T-helper 1 cell (primary cell): ENCODE measurements at places on chromosomes 4 and X.

DNA sequence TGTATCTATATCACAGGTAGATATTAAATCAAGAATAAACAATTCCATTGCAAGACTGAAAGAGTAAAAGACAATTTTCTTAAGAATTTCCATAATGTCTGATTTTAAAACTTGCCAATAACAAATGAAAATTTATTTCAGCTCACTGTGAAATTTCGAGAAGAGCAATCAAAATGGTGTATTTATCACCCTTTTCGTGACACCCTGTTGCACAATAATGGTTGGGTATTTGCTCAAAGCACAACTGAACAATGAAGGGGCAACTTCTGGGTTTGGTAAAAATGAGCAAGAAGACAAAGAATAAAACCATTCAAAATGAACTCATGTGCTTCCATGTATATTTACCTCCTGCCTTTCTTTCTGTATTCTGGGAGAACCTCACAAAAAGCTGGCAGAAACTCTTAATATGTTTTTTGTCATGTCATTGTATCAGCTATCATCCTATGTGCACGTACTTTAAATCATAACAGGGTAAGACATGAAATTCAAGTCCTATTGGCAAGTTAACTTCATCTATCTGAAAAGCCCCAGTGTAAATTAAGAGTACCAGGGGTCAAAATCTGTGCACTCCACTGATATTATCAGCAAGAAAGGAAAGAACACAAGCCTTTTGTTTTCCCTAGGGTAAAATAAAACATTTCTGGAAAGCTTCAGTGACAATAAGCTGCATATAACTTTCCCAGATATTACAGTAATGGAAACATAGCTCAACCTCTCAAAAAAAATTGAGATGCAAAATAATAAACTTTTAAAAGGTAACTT is 126.9 kb upstream of the CBR4 start:
- no peak for DNase-seq

DNA sequence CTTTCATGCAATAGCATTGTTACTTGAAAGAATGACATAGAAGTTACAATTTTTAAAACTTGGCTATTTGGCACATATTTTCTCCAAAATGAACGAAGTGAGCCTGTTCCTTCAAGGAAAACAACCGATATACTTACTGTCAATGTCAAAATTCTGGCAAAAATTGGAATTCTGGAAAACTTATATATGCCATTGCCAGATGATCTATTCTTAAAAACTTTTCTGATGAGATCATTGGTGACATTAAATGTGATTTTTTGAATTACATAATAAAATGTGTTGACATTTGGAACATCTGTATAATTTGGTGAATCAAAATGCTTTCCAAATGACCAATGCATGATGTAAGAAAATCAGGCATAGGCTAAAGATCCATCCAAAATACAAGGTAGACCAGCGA is 209.0 kb downstream of the SCFD2 start:
- no peak for DNase-seq

- DNase-seq: no peak
Measured at GRCh38 chr4:24557026-24558025, 27.0 kb downstream of the DHX15 start.

DNA sequence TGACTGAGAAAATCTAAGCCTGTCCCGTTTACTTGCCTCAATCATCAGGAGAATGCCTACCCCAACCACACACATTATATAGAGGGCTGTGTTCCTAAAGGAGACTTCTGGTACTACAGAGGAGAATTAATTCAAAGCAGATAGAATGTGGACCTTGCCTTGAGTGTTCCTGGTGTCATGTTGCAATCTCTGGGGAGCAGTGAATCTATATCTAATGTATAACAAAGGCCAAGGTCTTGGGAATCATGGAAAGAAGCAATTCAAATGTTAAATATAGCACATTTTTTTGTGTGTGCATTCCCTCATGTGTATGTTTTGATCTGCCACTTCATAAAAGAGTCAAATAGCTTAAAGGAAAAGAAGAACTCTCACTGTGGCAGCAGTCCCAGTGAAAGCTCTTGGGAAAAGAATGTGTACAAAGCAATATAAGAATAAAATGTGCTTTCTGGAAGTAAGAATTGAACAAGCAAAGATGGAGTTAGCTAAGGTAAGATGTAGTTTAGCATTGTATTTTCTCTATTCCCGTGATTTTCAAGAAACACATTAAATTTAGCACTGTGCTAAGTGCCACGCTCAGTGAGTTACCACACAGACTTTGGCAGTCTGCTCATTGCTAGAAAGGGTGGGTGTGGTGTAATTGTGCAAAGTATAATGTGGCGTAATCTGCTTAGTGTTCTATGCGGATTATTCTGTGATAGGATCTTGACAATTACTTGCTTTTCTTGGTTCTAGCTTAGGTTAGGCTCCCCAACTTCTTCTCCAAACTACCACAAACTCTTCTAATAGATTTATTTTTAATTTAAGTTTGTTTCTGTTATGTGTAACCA is 13.7 kb downstream of the ADH6 start:
- no peak for DNase-seq

DNA sequence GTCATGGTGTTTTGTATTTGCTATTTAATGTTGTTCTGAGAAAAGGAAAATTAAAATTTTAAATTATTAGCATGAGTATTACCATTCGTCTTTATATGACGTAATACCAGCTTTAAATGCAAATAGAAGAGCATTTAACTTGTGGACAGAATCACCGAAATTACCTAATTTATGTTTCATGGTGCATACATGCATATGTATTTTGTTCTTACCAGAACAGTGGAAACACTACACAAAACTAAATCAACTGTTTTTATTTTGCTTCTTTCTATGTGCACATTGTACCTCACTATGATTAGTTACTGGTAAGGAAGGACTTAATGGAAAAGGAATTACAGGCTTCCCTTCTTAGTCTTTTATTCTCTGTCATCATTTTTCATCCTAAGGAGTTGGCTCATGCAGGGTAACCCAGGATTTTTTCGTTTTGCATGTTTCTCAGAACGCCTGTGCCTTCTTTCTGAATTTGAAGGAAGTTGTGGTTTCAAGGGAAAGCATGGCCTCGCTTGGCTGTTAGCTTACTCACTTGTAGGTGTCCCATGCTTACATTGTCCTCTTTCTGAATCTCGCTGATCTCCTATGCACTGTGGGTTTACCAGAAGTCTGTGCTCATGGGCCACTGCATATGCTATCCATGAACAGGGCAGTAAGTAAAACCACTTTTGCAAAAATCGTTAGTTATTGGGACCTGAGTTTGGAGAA is 300.0 kb upstream of the PUDP start:
- no peak for DNase-seq

- DNase-seq: no peak
Measured at GRCh38 chr4:13244444-13244843, 239.7 kb downstream of the RAB28 start.

DNA sequence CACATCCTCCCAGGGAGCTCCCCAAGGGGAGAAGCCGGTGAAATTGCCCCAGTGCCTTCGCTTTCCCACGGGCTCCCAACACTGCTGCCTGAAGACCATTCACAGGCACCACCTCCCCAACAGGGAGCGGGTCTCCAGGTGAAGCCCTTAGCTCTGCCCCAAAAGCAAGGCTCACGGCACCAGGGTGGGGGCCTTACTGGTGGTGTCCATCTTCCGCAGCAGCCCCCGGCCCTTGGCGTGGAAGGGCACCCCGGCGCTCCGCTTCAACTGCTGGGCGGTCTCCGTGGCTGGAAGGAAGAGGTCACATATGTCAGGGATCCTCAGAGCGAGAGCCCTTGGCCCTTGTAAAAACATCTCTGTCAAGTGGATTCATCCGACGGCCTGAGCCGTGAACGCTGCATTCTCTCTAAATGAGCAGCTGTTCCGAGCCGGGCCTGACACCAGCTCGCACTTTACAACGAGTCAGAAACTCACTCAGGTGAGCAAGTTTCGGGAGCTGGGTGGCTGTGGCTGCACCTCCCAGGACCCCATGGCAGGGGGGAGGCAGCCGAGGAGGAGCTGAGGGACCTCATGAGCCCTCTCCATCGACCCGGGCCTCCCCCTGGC is 20.9 kb downstream of the NELFA start:
- no peak for DNase-seq

GRCh38 chr4:165779950-165780670 is 92.9 kb upstream of the TLL1 start:
- no peak for DNase-seq

- DNase-seq: no peak
Measured at GRCh38 chr4:53841711-53842110, 222.7 kb downstream of the CHIC2 start.

DNA sequence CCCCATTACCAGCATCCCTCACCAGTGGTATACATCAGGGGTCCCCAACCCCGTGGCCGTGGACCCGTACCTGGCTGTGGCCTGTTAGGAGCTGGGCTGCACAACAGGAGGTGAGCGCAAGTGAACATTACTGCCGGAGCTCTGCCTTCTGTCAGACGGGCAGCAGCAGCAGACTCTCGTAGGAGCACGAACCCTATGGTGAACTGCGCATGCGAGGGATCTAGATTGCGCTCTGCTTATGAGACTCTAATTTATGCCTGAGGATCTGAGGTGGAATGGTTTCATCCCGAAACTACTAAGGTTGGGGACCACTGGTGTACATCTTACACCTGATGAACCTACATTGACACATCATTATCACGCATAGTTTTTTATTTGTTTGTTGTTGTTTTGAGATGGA is 52.8 kb upstream of the DHX15 start:
- no peak for DNase-seq

- no peak for DNase-seq
Measured at GRCh38 chrX:135556055-135556454, 35.6 kb downstream of the INTS6L start.

DNA sequence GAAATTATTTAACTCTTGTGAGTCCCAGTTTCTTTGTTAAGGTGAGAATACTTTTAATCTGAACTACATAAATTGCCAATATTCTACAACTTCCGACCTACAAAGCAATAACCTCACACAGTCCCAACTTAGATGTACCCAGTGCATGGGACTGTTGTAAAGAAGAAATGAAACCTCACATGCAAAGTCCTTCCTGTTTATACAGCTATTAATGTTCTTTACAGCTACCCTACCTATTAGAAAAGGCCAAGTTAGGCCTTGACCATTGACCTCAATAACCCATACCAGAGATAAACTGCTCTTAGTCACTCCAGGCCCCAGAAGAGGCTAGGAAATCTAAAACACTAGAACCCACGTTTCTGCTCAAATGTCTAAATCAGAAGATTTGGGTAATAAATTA is 920.1 kb upstream of the TENM3 start:
- no peak for DNase-seq

DNA sequence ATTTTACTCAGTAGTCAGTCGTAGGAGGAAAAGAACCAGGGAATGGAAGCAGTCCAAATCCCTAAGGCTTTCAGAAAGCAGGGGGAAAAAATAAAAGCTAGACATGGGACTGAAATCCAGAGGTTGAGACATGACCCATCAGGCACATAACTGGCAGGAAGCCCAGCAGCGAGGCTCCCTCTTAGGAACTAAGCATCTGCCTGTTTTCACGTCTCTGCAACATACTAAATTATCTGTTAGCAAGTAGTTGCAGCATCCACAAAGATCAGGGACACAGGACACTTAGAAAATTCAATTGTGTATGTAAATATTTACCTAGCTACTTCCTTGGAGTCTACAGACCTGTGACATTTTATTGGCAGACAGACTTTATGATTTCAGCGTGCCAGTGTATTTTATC is 118.0 kb upstream of the EDNRA start:
- DNase-seq: no peak

GRCh38 chrX:44903830-44904530 is 31.0 kb downstream of the KDM6A start:
- peak; percentile 24 for DNase-seq

DNA sequence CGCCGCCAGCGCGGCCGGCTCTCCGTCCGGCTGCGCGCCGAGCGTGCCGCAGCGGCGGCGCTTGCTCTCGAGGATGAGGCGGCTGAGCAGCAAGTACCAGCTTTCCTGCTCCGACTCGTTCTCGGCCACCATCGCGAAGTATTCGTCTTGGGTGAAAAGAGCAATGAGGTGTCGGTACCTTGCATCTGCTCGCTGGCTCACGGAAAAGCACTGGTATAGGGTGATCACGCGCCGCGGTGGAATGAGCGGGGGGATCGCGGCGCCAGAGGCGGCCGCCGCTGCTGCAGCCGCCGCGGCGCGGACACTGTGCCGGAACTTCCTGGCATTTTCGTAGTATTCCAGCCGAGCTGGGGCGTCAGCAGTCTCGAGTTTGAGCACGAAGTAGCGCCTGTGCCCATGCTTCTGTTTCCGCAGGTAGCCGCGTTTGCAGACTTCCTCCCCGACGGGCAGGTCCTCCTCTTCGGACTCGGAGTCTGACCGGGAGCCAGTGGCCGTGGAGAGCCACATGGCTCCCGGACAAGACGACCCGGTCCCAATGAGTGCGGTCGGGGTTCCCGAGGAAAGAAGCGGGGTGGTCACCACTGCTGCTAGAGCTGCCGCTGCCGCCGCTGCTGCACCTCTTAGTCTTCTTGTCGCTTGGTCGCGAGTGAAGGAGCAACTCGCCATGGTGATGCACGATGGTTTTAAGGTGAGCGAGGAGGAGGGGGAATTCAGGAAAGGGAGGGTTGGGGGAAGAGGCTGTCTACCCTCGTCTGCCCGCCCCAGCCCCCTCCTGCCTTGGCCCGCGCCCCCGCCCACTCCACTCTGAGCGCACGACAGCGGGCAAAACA is 469 bp downstream of the IRS4 start:
- no peak for DNase-seq

- no peak for DNase-seq
Measured at GRCh38 chr4:58590722-58591121, 1480.5 kb upstream of the IGFBP7 start.

GRCh38 chr4:188428935-188429334 is 289.7 kb downstream of the TRIML1 start:
- DNase-seq: no peak

- DNase-seq: no peak
Measured at GRCh38 chr4:146063143-146063542, 112.4 kb upstream of the LSM6 start.

DNA sequence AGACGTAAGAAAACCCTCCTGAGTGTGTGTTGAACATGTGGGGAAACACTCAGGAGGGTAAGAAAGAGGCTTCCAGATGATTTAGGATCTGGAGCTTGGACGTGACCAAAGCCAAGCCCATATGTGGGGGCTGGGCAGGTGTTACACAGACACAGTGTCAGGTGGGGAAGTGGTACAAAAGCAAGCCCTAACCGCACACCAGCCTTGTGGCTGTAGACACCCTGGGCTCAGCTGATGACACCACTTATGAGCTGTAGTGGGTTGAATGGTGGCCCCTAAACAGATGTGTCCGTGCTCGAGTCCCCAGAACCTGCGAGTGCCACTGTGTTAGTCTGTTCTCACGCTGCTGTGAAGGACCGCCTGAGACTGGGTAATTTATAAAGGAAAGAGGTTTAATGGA is 25.0 kb upstream of the NSG1 start:
- no peak for DNase-seq

GRCh38 chr4:99540277-99540939 is 23.4 kb downstream of the TRMT10A start:
- DNase-seq: no peak

DNA sequence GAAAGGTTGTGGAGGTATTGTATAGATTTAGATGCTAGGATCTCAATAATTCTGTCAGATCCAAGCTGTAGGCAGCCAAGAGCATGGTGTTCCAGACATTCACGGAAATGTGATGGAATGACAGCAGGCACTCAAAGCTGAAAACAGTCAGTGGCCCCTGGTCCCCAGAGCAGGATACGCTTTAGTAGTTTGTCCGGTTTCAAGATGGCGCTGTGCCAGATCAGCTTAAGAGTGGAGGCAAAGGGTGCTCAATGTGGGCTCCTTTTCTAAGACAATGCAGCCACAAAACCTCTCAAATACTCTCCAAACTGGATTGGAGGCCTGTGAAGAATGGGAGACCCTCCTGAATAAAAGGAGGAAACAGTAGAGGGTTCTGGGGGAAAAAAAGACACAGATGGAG is 291.2 kb upstream of the HS3ST1 start:
- DNase-seq: no peak

GRCh38 chr4:101973361-101973760 is 182.8 kb downstream of the BANK1 start:
- DNase-seq: no peak
